Fibroblast of skin of scalp (primary cell): ENCODE measurements at places on chromosomes 12 and 14.
A peak's percentile ranks its signal among the peaks of the same experiment; 100 is the strongest.

GRCh38 chr14:69695322-69696203 is 71.4 kb upstream of the SRSF5 start:
- no peak for DNase-seq

DNA sequence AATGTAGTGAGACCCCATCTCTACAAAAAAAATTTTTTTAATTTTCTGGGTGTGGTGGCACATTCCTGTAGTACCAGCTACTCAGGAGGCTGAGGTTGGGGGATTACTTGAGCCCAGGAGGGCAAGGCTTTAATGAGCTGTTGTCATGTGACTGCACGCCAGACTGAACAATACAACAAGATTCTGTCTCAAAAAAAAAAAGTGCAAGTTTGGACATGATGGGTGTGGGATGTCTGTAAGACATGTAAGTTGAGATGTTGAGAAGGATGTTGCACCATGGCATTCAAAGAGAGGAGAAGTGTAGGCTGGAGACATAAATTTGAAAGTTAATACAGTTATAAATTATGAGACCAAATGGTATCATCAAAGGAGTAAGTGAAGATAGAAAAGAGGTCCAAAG is 23.5 kb downstream of the YEATS4 start:
- no peak for DNase-seq

GRCh38 chr12:49375406-49375805 is 8.1 kb downstream of the SPATS2 start:
- DNase-seq: no peak

DNA sequence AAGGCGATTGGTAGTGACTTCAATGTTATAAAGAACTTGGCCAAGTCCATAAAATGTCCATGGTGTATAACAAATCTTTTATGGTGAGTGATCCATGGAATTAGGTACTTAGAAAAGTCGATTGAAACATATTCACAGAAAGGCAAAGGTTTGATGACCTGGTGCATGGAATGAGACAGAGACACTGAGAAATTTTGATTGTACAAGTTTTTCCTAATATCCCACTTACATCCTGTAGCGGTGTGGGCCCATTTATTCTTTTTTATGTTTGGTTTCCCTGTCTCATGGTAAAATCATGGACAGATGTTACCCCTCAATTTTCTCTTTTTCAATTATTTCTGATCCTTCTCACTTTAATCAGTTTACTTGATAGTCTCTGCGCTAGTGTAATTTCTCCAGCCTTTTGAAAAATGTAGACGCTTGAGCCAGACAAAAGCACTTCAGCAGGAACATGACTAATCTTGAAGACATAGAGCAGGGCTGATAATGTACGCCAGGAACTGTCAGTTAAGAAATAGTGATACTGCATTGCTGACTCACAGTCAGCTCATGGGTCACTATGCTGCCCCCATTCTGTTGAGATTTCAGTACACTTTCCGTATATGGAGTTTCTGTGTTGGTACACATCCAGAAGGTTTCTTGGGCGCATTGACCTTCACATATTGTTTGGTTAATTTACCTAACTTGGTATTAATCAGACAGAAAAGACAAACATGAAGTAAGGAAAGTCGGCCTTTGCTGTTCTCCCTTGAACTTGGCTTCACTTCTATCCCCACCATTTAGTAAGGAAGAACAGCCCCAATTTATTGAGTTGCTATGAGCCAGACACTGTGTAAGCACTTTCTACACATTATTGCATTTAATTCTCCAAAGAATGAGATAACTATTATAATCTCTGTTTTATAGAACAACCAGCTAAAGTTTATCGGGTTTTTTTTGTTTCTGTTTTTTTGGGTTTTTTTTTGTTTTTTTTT is 841.7 kb downstream of the DIO2 start:
- peak; percentile 57 for DNase-seq

DNA sequence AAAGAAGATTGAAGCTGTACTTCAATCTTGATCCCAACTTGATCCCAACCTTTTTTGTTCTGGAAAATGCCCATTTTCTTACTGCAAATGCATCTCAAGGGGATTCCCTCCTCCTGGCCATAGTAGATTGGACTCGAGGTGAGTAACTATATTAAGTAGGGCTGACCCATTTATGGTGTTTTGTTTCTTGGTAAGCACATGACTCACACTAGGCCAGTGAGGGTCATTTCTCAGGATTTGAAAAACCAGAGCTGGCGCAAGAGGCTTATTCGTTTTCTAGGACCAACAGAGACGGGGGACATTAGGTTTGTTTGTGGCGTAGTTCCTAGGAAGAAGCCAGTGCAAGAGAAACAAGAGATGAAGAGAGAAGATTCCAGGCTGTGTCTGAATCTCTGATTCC is 51.4 kb downstream of the MRPL42 start:
- peak; percentile 11 for DNase-seq

GRCh38 chr14:57182760-57183503 is 85.8 kb downstream of the EXOC5 start:
- DNase-seq: peak; percentile 13

- peak; percentile 30 for DNase-seq
Measured at GRCh38 chr12:4221258-4221620, 52.3 kb upstream of the CCND2 start.

DNA sequence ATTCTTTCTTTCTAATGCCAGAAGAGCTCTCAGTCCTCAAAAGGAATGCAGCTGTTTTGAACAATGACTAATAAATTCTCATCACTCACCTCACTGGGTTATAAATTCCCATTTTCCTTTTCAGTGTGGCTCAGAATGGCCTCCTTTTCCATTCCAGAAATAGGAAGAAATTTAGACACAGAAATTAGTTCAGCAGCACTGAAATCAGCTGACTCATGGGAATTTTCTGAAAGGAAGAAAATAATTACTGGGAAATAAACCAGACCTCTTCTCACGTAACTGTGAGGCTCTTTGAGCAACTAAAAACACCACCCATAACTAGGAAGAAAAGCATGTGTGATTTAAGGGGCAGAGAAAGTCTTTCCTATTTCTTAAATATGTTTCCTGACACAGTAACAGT is 23.8 kb downstream of the CD163 start:
- peak; percentile 14 for DNase-seq

GRCh38 chr12:15581006-15581405 is 208.2 kb downstream of the EPS8 start:
- peak; percentile 51 for DNase-seq

GRCh38 chr14:79352076-79352630 is 859.2 kb downstream of the DIO2 start:
- no peak for DNase-seq

DNA sequence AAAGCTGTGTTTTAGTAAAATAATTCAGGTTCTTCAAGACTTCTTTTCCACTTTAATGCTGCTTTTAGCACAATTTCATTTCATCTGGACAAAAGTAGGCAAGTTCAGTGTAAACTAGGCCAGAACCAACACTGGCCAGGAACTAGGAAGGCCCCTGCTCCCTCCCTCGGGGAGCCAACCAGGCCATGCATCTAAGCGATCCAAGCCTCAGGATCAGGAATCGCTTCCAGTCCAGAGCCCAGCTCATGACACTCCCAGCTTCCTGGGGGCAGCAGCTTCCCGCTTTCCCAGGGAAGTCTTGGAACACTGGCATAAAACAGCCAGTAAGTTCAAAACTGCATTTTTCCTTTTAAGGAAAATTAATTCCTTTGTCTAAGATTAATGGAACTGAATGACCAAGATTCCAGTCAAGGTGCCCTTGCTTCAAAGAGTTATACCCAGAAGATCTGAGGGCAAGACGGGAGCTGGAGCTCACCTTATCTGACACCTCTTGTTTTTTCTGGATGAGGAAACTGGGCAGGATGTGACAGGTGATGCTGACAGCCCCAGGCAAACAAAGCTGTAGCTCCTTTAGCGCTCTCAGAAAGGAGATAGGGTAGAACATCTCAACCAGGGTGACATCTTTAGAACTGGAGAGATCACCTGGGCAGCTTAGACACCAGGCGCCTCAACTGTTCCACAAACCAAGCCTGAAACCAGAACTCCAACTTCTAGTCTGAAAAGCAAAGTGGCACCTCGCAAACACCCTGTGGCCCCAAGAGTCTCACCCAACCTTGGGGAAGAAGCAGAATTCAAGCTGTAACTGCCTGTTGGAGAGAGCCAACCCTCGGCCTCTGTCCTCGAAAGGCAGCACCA is 61.4 kb upstream of the PNMA1 start:
- no peak for DNase-seq

DNA sequence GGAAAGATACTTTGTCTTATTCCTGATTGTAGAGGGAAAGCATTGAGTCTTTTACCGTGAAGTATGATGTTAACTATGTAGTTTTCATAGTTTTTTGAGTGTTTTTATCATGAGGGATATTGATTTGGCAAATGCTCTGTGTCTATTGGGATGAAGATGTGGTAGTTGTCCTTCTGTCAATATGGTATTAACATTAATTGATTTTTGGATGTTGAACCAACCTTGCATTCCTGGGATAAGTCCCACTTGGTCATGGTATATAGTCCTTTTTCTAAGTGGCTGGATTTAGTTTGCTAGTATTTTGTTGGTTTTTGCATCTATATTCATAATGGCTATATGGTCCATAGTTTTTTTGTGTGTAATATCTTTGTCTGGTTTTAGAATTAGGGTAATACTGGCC is 42.8 kb downstream of the FAM222A start:
- no peak for DNase-seq

GRCh38 chr14:67705211-67705610 is 3.5 kb downstream of the RDH12 start:
- no peak for DNase-seq

GRCh38 chr14:89956661-89957009 is 908 bp downstream of the TDP1 start:
- no peak for DNase-seq

DNA sequence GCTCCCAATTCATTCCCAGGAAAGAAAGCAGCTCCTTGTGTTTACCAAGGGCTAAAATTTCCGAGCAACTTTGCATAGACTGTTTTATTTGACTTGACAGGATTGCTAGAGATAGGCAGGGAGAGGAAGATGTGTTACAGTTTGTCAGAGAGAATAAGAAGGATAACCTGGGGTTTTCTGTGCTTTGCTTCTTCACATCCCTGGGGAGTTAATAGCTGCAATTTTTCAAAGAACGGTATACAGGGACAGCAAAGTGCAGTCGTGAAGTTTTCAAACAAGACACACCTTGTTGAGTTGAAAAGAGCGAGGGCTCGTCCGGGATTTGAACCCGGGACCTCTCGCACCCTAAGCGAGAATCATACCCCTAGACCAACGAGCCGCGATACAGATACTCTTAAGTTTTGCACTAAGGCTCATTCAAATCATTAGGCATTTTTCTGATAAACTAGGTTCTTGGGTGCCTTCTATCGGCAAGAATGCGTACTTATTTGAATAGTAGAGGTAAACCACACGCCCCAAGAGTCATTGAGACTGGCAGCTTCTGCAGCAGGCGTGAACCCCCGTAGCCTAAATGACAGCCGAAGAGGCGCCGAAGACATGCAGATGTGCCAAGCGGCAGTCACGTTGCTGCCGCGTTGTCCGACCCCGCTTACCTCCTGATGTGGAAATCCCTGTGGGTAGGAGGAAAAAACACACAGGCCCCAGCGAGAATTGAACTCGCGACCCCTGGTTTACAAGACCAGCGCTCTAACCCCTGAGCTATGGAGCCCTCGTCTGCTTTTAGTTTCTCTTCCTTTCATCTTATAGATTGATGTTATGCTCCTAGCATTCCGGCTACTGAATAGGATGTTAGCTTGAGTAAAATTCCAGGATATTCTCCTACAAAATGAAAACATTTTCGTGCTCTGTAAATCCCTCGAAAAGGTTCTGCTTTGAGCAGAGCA is 22.2 kb upstream of the RNASE12 start:
- DNase-seq: peak; percentile 99

GRCh38 chr14:38078393-38078792 is 129.3 kb upstream of the SSTR1 start:
- no peak for DNase-seq

DNA sequence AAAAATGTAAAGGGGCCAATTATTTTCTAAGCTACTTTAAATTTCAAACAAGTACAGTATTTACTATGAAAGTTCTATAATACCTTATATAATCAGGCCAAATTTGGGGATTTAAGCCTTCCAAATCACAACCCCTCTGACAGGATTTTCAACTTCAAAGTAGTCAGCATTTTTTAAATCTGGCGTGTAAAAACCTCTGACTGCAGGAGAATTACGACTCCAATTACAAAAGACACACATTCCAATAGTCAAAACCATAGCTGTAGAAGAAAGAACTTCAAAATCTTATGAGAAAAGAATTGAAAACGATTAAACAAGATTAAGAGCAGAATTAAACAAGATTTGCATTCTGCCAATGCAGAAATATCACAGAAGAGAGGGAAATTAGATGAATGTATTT is 12.7 kb downstream of the OSBPL8 start:
- no peak for DNase-seq

GRCh38 chr12:24057920-24058476 is 108.5 kb upstream of the SOX5 start:
- no peak for DNase-seq

DNA sequence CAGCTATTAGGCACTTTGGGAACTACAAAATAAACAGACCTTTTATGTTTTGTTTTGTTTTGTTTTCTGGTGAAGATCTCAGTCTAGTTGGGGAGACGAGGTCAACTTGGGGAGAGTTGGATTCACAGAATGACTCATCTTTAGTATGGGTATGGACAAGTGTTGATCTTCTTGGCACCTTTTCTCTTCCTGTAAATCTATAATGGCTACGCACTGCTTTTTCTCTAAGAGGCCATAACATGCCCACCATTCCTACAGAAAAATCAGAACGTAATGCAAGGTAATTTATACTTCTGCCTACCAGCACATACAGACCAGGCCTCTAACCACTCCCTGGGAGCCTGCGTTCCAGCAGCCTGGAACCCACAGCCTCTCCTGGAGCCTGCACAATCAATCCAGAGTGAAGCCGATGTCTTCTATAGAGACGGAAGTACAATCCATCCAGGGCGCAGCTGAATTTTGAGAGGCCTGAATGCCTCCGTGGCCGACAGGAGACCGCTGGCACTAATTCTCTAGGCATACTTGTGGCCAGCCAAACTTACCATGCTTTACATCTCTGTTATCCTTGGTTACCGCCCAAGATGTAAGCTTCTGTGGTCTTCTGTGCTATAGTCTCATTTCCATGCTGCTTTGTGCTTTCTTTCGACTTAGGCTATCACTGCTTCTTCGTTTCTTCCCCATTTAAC is 717 bp downstream of the PPHLN1 start:
- DNase-seq: peak; percentile 74

- DNase-seq: no peak
Measured at GRCh38 chr12:81377771-81378170, 299.9 kb downstream of the ACSS3 start.

DNA sequence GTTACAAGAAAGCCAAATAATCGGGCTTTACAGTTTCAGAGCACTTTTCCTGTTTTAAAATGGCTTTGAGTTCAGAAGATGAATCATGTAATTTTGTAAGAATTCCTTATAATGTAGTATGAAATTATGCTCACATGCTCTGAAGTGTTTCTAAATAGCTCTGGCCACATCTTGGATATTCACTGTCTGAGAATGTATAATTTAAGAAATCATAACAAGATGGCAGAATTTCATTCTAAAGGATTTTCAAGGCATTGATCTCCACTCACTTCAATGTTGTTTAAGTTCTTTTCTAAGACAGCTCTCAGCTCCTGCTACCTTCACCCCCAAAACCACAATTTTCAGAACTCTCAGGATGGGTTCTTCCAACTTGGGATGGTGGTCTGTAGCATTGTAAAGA is 180.1 kb downstream of the DACT1 start:
- DNase-seq: peak; percentile 90
